ENCODE measurements at places on chromosomes 12 and 14.

DNA sequence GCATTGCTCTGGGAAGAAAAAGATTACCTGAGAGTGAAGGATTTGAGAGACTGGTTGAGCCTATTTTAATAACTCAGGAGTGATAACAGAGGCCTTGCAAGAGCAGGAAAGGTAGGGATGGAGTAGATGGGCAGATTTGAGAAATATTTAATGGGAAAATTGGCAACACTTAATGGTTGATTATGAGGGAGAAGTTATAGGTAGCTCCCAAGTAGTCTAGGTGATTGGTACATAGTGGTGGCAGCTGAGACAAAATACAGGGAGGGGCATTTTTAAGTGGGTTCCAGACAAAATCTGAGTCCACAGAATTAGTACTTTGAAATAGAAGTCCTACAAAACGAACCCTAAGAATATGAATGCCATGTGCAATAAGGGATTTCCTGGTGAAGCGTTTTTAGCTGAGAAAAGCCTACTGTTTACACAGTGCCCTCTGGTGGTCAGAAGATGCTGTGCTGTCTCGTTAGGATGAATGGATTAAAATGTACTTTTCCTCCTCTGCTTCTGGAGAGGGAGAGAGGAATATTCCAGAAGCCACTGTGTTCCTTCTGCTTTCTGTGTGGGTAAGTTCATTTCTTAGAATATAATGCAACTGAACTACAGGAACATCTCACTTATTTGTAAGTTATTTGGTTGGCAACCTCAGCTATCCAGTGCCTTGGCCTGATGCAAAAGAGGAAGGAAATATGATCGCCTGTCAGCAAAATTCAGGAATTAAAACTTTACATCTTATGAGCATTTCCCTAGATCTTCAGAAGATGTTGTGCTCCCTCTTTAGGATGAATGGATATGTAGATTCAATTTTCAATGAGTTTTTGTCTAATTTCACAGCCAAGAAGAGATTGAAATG is 6.5 kb downstream of the ZBTB1 start:
- DNase-seq: peak; percentile 51

DNA sequence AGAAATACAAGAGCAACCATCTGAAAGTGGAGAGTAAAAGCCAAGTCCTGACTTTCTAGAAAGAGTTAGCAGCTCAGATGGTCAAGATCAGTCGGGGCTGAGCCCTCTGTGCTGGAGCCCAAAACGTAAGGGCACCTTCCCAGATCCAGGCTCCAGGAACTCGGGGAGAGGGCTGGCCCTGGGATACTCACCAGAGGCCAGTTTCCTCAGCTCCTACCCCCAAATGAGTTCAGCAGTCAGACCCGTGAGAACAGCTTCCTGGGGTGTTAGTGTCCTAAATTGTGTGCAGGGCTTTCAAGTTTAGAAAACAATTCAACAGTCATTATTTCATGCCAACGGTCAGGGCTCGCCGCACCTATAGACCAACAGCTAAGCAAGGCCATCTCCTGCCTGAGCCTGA is 147.6 kb upstream of the FKBP4 start:
- DNase-seq: no peak

DNA sequence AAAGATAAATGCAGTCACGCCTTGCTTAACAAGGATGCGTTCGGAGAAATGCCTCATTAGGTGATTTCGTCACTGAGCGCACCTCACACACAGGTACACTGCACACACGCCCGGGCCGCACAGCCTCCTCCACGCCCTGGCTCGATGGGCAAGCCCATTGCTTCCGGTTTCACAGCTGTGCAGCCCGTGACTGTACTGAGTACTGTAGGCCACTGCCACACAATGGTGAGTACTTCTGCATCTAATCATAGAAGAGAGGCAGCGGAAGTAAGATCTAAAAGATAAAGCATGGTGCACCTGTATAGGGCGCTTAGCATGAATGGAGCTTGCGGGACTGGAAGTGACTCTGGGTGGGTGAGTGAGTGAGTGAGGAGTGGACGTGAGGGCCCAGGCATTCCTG is 4.3 kb downstream of the RIMBP2 start:
- DNase-seq: no peak

GRCh38 chr14:90603841-90604240 is 207.0 kb downstream of the CALM1 start:
- DNase-seq: no peak

- DNase-seq: no peak
Measured at GRCh38 chr12:105977652-105978051, 161.1 kb downstream of the NUAK1 start.

DNA sequence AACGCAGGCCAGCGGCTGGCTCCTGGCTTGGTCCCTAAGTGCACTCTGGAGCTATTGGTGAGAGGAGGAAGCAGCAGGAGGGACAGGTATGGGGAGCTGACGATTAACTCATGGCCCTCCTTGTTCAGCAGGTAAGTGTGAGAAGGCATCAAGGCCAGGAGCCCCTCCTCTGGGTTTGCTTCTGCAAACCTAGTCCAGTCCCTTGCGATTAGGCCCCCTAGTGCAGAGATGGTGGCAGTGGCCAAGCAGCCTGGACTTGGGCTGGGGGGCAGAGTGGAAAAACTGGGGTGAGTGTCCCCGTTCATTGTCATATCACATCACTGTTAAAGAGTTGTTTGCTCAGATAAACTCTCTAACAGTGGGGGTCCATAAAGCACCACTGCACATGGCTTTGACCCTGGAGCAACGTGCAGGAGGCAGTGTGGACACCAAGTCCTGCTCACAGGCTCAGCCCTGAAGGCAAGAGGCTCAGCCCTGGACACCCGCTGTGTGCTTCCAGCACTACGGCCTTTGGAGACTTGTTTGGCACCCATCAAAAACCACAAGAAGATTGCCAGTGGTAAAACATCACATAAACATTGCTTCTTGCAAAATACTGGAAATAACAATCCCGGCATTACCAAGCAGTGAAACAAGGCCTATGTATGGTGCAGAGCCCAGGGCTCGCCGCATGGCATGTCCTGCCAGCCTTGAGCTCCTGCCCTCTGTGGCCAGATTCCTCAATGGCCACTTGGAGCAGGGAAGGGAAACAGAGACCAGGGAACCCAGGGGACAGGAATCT is 184.3 kb upstream of the RTL1 start:
- no peak for DNase-seq

DNA sequence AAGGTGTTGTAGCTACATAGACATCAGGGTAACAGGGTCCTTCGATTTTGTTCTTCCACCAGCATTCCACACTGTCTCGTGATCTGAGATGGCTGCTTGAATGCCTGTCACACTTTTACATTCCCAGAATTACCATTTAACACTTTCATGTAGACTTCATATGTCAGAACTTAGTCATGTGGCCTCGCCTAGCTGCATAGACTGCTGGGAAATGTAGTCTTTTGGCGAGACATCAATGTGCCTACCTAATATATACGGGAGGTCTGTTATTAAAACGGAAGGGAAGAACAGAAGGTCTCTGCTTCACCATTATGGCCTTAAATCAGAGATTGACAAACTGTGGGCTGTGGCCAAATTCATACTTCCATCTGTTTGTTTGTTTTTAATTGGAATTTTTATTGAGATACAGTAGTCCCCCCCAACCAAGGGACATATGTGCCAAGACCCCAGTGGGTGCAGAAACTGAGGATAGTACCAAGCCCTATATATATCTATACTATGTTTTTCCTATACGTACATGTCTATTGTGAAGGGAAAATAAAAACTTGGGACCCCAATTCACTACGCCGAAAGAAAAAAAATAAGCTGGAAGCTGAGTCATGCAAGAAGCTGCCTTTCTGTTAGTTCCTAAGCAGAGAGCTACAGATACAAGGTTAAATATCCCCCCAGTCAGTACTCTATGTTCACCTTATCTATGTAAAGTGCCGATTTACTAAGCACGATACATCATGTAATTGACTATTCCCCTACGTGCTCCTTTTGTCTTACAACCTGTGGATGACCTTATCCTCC is 11.3 kb upstream of the HRK start:
- DNase-seq: no peak

- DNase-seq: no peak
Measured at GRCh38 chr14:22210906-22211305, 378.1 kb downstream of the DAD1 start.

- DNase-seq: no peak
Measured at GRCh38 chr14:24688030-24688658, 54.2 kb upstream of the GZMB start.

GRCh38 chr12:74499192-74499591 is 38.4 kb upstream of the ATXN7L3B start:
- no peak for DNase-seq

DNA sequence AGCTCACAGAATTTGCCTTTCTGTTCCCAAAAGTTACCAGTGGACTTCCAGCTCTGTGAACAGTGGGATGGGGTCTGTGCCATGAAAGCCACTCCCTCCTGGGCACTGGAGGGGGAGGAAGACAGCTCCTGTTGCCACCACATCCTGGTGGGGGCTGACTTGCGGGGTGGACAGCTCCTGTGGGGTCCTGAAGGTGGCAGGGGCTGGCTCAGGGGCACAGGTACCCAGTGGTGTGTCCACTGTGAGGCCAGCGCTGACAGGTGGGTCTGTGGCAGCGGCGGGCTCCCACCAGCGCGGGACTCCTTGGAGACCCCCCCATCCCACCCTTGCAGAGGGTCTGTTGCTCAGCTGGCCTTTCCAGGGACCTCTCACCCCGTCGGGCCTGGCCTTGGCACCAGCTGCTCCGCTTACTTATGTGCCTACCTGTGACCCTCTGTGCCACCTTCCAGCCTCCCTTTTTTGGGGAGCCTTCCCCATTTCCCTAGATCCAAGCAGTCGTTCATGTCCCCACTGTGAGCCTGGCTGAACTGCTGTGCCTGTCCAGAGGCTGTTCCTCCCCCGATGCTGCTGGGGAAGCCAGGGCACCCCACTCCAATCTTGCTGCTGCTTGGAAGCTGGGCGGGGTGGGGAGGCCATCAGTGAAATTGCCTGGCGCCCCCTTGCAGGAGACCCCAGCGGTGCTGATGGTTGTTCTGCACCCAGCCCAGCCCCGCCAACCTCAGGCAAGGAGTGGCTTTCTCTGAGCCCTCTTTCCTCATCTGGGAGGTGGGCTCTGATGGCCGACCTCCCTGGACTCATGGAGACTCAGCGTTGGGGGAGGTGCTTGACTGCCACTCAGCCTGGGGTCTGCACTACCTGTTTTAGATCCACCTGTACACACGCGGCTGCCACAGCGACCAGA is 2.2 kb downstream of the TEDC1 start:
- DNase-seq: no peak

DNA sequence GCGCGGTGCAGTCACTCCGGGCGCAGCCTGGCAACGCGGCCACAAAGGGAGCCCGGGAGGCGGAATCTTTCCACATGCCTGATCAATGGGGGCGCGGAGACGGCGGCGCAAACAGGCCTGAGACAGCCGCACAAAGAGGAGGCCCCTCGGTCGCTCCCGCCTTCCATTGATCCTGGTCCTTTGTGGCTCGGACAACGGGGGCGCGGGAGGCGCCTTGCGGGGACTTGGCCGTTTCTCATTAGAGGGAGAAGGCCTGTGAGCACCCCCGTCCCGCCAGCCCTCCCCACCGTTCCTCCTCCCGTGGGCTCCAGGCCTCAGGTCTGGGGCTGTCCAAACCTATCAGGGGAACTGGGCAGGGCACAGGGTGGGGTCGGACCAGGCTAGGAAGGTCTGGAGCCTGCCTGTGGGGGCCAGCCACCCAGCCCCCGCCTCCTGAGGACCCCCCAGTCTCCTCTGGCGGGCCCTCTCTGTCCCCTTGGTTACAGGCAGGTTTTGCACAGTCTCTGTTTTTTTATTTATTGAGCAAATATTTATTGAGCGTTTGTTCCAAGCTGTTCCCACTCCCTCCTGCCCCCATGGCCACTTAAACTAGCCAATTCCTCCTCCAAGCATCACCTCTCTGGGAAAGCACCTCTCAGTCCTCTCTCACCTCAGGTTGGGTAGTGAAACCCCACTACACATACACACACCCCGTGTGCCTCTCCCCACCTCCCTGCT is 29.0 kb upstream of the MSI1 start:
- no peak for DNase-seq

DNA sequence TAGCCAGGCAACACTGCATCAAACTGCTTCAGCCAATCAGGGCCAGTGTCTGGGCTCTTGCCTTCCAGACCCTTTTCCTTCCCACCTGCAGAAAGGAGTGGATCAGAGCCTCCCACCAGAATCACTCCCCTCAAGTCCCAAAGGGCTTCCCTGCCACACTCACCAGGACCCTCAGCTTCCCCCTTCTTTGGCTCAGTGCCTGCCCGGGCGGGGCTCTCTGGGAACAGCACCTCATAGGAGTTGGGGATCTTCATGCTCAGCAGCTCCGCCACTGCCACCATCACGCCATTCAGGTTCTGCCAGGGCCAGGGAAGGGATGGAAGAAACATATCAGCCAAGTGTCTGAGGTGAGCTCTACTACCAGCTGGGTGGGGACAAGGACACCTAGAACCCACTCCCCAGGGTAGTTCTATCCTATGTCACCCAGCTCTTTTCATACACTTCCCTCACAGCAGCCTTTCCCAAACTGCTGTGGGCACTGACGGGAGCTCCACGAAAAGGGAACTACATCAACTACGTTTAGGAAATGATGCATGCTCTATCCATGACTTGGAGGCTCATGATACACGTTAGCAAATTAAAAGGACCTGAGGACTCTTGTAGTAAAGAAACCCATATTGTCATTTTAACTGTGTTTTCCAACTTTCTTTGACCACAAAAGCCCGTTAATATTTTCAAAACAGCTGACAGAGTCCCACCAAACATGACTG is 9.4 kb upstream of the PRKAG1 start:
- no peak for DNase-seq

GRCh38 chr12:56884421-56884820 is 49.8 kb downstream of the SDR9C7 start:
- no peak for DNase-seq

DNA sequence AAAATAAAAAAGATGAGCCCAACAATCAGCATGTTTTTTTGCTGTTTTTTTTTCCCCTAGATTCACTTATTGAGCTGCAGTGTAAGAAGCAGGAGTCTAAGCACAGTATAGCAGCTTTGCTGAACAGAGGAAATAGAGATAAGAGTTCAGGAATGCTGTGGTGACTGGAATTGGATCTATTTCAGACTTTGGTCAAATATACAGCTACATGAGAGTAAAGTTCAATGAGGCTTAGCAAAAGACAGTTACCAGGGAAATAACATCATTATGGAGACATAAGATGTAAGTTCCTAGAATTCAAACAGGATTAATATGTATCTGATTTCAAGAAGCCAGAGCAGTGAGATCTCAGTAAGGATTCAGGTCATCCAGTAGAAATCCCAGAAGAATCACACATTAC is 613.0 kb downstream of the RPS29 start:
- no peak for DNase-seq

GRCh38 chr12:88388566-88389540 is 191.4 kb downstream of the KITLG start:
- DNase-seq: no peak

DNA sequence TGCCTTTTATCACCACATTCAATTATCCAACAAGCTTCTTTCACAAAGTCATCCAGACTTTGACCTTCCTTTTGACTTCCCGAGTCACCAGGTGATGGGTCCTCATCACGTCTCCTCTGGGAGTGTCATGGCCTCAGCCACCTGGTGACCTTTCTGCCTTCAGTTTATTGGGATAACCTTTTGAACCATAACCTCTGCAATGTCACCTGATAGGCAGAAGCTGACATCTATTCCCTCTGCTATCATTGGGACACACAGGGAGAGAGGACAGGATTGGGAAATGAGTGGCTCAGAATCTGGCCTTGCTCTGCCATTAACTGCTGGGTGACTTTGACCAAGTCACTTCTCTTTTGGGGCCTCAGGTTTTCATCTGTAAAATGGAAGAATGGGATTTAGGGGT is 388.7 kb downstream of the NUAK1 start:
- DNase-seq: no peak

All from stimulated activated CD4-positive, alpha-beta T cell treated with anti-CD3 and anti-CD28 coated beads, Interleukin-4, amount 100 ng/mL, for 4 hours (primary cell).